ENCODE measurements at places on chromosomes 4 and X. TPM values are rescaled to one million over a fixed set of nuclear protein-coding genes. Genes with fewer than 3 reads are reported as not detected.

DNA sequence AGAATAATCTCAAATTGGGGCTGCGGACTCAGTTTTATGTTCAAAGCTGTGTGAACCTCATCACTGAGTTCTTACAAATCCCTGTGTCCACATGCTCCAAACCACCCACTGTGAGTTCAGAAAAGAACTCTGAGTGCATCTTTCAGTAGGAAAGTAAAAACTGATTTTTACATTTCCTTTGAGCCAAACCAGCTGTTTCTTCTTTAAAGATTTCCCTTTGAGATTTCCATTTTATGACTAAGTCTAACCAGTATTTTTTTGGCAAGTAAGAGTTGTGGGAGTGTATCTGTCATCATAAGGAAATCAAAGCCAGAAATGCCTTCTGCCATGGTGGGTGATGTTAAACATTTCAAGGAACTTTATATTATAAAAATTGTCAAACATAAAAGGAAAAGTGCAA is 100.0 kb downstream of the TET2 start:
- DNase-seq: peak; percentile 13

DNA sequence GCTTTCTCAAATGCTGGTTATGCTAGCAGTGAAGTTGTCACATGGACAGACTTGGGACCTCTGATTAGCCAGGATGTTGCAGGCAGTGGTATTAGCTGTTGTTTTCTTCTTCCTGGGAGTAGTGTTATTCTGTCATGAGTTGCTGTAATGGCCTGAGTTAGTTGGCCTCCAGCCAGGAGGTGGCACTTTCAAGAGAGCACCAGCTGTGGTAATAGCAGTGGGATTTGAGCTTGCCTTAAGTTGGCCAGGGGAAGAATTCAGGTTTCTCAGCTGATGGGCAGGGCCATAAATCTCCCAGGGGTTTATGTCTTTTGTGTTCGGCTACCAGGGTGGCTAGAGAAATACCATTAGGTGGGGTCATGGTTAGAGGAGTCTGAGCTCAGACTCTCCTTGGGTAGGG is 132.6 kb downstream of the GLUD2 start:
- no peak for DNase-seq

SSX2 gene
- polyA plus RNA-seq: not detected

OTC gene
- 0.13 TPM for polyA plus RNA-seq

CENPI gene
- polyA plus RNA-seq: 5.7 TPM

SORBS2 gene
- 19.6 TPM for polyA plus RNA-seq

CD38 gene
- 1.5 TPM for polyA plus RNA-seq

GPRASP1 gene
- not detected for polyA plus RNA-seq

- no peak for DNase-seq
Measured at GRCh38 chr4:108465886-108466500, 154.4 kb upstream of the RPL34 start.
